ENCODE measurements at places on chromosomes 2 and 18.

DNA sequence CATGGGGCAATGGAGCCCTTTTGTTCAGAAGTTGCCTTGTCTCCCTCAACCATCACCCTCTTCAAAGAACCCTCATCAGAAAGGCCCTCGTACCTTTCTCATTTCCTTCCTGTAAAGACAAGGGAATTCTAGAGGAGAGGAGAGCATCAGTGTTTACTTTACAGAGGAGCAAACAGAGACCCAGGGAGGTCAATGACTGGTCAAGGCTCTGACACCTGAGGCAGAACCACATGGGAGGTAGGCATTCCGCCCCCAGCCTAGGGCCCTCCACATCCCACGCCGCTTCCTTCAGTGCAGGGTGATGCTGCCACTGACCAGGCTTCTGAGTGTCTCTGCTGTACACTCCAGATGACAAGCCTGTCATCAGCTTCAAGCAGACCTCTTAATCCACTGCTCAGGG is 104.7 kb downstream of the NRP2 start:
- DNase-seq: no peak

DNA sequence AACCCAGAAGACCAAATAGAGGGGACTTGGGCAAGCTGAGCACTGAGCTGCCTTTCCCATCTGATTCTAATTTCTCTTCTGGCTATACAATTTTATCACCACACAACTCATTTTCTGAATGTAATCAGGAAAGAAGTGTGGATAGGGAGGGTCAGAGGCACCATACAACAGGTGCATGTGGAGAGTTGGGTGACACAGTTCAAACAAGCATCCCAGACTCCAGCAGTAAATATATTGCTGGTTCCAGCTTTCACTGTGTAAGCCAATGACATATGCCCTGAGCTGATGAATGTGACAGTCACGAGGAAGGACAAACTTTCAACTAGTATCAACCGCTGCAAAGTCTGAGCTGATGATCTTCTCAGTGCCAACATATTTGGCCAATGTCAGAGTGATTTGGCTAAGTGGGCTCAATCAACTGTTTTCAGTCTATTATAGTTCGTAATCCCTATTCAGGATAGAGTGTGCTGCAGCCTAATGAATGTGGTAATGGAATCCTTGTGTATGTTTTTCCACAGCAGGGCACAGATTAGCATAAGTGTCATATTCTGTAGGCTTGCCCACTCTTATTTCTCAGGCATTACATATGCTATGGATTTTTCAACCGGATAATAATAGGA is 109.9 kb upstream of the MEIS1 start:
- DNase-seq: no peak

DNA sequence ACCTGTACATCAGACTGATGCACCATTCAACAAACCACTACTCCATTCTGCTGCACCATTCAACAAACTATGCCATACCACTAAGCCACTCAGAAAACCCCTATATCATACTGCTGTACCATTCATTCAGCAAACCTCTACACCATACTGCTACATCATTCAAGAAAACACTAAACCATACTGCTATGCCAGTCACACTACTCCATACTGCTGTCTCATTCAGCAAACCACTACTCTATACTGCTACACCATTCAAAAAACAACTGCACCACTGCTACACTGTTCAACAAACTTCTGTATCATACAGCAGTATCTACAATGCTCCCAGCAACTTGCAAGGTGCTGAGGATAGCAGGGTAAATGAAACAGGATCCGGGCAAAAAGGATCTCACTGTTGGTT is 12.9 kb upstream of the SLC1A4 start:
- DNase-seq: no peak

DNA sequence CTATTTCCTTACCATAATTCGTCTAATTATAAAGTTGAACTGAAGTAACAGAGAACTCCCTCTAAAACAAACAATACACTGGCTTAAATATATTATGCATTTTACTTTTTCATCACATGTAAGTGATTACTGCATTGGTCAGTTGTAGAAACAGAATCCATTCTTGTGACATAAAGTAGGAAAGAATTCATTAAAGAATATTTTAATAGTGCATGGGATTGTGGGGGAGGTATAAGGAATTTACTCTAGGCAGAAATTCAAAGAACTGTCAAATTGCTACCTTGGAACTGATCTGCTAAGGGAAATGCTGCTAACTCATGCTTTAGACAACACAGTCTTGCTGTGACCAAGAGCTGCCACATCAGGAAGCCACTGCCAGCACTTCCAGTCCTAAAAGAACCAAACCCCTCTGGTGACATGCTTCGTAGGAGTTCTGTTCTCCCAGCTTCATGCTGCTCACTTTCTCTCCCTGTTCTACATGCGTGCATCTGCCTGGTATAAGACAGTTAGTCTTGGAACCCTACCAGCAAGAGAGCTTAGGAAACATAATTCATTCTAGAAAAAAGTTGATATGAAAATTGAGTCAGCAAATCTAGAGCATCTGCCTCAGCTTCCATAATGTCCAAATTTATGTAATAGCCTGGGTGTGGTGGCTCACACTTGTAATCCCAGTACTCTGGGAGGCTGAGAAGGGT is 1137.6 kb upstream of the NXPH2 start:
- no peak for DNase-seq

GRCh38 chr2:7665880-7666279 is 748.7 kb downstream of the RNF144A start:
- DNase-seq: no peak

- DNase-seq: no peak
Measured at GRCh38 chr2:54941248-54941984, 108.8 kb downstream of the RTN4 start.

Measured in suppressor macrophage treated with lipopolysaccharide for 1 hour (primary cell).